Karpas-422 (cell line): ENCODE measurements at places on chromosomes 3 and 15. TPM values are rescaled to one million over a fixed set of nuclear protein-coding genes. Genes with fewer than 3 reads are reported as not detected.

GRCh38 chr3:12401208-12401607, 83.1 kb upstream of the TSEN2 start:
- DNase-seq = no peak

DNA sequence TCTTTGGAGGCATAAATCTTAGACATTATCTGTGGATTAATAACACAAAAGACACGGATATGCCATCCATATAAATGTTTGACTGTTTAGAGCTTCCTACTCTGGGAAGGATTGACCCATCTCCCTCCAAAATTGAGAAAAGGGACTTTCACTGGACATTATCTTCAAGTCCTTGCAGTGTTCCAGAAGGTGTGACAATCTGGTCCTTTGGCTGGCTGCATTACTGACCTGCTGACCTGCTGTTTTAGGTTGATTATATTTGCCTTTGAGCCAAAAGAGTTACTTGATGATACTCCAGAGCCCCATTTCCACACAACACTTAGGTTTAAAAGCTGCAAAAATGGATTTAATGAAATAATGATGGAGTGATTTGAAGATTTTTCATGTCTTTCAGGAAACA, 504.6 kb downstream of the LPP start:
- DNase-seq = no peak

DNA sequence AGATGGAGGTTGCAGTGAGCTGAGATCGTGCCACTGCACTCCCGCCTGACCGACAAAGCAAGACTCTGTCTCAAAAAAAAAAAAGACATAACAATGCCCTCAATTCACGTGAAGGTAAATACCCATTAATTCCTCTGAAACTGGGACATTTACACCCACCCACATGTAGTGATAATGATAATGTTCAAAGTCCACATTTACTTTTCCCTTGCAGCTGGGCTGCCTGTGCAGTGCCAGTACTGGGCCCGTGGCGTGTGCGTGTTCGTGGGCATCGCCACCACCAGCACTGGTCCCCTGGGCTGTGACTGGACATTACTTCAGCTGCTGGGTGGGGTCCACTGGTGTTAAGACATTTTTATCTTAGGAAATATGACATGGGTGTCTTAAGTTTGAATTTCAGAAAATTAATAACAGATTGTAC, 123.6 kb downstream of the SLC25A26 start:
- DNase-seq = no peak

- DNase-seq = no peak
Measured at GRCh38 chr3:66083096-66083678, 44.5 kb upstream of the MAGI1 start.

DNA sequence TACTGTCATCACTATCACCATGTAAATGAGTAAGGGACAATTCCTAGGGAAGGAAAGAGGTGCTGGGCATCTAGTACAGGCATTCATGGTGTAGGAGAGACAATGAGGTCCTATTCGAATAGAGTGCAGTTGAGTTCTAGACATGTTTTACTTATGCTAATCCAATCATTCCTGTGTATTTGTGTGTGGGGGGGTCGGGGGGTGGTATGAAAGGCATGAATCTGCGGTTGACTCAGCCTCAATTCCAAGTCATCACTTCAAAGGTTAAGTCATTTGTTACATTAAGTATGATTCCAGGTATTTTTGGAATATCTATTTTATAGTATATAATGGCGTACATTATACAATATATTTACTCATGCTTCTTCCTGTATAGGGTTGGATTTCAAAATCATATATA, 163.1 kb upstream of the GALNT15 start:
- no peak for DNase-seq

DNA sequence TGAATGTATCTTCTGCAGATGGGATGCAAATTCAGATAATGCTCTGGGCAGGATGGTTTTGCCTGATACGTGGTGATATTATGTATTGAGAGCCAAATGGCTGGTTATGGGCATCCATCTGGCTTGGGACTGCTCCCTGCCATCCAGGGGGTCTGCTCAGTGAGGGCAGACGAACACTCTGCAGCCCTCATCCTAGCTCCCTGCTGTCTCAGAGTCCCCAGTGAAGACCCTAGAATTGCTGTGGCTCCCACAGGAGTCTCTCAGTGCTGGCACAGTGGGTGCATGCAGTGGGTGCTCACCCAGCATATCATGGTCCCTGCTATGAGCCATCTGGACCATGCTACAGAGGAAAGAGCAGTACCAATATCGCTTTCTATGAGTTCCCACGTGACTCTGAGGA, 10.3 kb downstream of the CX3CR1 start:
- no peak for DNase-seq

- DNase-seq = no peak
Measured at GRCh38 chr15:78457101-78457500, 19.1 kb downstream of the IREB2 start.

GRCh38 chr15:25250906-25251622, 187.8 kb downstream of the UBE3A start:
- DNase-seq = no peak

PLA2G4B gene
- total RNA-seq = 2.2 and 6.1 TPM in 2 replicates

NR2F2 gene
- not detected in 2 replicates for total RNA-seq

C2CD4B gene
- not detected in 2 replicates for total RNA-seq

TTLL13 gene
- 0.40 TPM in 1 of 2 replicates, not detected in the other for total RNA-seq

ZNF660 gene
- 5.4 and 11.1 TPM in 2 replicates for total RNA-seq
